ENCODE measurements at places on chromosomes 2 and 18.

DNA sequence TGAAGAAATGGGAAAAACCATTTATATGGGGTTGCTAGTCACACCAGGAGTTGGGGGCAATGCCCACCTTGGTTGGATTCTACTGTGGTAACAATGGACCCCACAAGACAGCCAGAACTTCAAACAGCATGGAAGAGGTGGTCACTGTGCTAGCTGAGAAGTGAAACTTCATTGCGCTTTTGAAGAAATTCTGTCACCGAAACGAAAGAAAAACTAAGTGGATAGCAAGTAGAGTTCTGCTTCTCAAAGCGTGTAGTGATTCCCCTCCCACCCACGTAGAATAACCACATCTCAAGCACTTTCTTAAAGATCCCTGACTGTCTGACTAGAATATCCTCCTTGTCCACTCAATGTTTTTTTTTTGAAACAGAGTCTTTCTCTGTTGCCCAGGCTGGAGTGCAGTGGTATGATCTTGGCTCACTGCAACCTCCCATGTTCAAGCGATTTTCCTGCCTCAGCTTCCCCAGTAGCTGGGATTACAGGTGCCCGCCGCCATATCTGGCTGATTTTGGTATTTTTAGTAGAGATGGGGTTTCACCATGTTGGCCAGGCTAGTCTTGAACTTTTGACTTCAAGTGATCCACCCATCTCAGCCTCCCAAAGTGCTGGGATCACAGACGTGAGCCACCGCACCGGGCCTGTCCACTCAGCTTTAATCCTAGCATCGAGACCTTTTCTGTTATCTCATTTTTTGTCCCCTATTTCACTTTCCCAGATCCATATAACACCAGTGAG, 30.1 kb upstream of the CCL20 start:
- DNase-seq: no peak

DNA sequence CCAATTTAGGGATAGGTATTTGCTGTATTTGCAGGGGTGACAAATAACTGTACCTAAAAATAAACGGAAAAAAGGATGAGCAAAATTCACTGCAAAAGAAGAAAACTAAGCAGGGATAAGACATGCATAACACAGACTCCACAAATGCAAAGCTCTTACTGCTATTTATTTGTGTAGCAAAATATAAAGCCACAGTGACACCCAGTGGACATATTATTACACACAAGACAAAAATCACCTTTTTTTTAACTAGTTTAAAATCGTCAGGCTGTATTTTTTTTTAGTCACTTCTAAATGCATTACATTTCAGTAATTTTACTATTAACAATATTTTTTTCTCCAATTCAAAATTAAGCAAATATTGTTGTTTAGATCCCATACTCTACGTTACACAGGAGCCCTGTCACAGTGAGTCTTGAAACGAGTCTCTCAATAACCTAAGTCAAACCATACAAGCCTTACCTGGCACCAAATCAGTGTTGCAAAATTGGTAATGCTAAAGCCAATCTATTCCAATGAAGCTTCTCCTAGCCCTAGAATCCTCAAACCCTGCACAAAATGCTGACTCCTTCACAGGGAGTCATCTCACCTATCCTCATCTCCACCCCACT, 23.7 kb downstream of the METTL4 start:
- DNase-seq: no peak

GRCh38 chr2:23294238-23294637, 90.7 kb upstream of the KLHL29 start:
- DNase-seq: no peak

DNA sequence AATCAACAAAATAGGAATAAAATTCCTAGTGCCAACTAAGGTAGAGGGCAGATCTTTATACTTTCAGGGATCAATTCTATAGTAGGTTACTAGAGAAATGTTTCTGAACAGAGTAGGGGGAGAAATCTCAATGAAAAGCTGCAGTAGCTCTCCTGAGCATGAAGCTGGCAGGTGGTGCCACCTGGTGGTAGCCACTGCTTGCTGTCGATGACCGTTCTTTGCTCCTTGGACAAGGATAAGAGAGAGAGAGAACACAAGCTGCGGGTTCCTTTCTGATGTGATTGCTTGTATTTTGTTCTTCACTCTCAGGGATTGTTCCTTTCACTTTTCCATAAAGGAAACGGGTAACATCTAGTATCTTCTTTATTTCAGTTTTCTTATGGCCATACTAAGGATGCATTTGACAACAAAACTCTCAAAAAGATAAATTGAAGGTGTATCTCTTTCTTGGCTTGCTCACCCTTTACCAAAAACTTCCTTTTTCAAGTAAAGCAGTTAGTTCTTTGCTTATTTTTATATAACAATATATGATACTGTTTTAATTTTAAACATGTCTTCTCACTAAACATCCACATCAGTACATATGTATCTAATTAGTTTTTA, 18.6 kb upstream of the MRPL19 start:
- DNase-seq: peak; percentile 81

DNA sequence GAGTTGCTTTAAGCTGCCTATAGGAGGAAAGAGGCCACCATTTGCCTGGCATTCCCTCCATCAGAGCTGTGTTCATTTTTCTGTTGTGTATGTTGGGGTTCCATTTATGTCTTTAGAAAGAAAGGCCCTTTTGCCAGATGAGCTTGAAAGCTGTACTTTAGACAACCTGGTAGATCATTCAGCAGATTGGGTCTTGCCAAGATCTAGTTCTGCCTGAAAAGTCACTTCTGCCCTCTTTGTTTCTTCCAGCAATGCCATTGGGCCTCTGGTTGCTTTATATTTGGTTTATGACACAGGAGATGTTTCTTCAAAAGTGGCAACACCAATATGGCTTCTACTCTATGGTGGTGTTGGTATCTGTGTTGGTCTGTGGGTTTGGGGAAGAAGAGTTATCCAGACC, 14.4 kb downstream of the SLC20A1 start:
- no peak for DNase-seq

DNA sequence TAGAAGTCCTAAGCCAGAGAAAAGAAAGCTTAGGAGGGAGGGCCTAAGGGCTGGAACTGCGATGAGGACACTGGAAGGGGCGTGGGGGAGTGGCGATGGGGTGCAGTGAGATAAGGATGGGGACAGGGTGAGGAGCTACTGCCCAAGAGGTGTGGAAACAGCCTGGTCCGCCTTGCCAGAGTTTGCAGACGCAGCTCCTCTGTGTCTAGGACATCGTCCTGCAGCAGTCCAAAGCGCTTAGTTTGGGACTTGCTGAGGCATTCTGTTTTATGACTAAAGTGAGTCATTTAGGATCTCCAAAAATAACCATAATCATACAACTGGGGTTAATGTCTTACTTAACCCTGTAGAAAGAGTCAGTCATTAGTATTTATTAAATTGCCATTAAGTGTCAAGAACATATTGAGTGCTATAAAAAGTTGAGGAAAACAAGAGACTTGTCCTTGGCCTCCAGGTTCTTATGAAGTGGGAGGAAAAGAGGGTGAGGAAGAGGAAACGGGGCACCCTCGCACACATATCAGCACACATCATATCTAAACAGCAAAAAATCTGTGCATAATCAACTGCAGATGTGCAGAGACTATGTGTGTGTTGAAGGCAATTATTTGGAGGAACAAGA, 74.8 kb downstream of the CDK15 start:
- no peak for DNase-seq

- no peak for DNase-seq
These were observed 138.4 kb upstream of the HDAC4 start for GRCh38 chr2:239539083-239539775.

DNA sequence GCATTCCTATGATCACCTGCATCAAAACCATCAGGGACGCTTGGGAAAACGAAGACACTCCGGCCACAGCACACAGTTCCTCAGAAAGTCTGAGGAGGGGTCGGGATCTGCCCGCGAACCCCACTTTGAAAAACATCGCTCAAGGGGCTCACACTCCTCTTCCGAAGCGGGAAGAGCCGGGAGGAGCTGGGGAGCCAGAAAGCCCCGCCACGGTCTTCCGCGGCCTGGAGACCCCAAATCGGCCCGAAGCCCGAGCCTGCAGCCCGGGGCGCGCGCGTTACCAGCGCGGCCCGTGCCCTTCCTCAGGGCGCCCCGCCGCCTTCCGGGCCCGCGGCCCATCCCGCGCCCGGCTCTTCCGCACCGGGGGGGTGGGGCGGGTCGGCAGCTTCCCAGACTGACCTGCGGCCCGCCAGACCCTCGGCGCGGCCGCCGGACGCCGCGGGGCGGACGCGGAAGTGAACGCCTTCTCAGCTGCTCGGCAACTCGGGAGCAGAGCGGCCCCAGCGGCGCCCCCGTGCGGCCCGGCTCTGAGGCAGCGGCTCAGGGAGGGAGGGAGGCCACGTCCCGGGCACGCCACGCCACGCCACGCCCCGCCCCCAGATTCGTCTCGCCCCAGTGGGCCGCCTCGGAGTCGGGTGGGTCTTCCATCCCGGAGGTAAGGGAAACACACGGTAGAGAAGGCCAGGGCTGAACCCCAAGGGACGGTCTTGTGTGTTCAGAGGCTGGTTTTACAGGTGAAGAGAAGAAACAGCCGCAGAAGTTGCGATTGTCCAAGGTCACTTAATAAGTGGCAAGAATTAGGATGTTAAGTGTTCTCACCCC, at the start of gene KCTD18:
Gene KCTD18 (minus strand): TSS at position 457 of the 822 bp plus-strand sequence. CDS start 3,052 bp downstream, outside the sequence.
- DNase-seq: peak; percentile 71

DNA sequence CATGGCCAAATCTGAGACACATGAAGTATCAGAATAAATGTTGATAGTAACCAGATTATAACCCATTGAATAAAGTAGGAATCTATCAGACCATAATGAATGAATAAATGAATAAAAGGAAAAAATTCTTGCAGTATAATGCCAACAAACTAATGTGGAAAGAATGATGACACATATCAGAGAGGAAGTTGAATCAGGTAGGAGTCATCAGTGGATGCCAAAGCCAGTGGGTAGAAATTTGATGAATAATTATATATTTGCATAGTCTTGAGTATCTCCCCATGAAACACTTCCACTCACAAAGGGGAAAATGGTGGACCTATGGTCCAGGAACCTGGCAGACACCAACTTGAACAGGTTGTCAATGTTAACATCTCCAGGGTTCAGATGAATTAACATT, 68.6 kb downstream of the GALNT3 start:
- DNase-seq: no peak

- DNase-seq: no peak
These were observed 219.8 kb downstream of the CDCA7 start for GRCh38 chr2:173574324-173575112.

GRCh38 chr2:105775809-105776559, 31.3 kb downstream of the NCK2 start:
- DNase-seq: no peak

- no peak for DNase-seq
These were observed 273.3 kb downstream of the NDUFA10 start for GRCh38 chr2:239751679-239752355.

Measured in left renal cortex interstitium (tissue), 4 donors.